A673 (cell line): ENCODE measurements at places on chromosomes 11 and 22.

- no peak for DNase-seq
These were observed 8.4 kb downstream of the CWC15 start for GRCh38 chr11:94964934-94965333.

GRCh38 chr22:22388494-22388893 is 120.0 kb downstream of the ZNF280B start:
- DNase-seq: no peak

GRCh38 chr11:118415062-118415738 is 13.8 kb downstream of the ATP5MG start:
- no peak for DNase-seq

DNA sequence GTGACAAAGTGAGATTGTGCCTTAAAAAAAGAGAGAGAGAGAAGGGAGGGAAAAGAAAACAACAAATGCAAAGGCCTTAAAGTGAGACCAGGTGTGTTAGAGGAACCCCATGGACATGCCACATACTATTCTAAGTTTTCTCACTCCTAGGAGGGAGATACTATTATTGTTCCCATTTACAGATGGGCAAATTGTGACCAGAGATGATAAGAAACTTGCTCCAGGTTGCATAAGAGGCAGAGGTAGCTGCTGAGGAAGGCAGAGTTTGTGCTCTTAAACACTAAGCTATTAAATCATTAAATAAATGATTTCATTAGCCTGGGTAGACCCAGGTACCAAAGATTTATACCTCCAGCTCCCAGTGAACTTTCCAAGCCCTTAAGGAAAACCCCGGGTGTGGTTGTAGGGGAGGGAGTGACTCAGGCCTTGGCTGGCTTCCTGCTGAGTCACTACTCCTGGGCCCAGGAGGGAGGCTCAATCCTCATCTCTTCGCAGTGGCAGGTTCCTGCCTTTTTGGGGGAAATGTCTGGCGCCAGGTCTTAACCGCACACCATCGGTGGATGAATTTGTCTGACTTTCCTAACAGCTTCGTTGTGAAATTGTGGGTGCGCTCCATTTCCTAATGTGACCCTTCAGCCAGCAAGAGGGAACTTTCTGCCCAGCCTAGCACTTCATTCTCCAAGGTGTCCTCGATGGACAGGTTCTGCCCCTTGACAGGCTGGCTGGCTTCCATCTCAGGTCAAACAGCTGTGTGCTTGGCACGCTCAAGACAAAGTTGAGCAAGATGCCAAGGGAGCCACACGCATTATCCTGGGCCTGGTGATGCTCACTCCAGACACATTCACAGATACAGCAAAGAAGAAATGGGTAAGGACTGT is 33.4 kb upstream of the PTPRJ start:
- peak; percentile 82 for DNase-seq

DNA sequence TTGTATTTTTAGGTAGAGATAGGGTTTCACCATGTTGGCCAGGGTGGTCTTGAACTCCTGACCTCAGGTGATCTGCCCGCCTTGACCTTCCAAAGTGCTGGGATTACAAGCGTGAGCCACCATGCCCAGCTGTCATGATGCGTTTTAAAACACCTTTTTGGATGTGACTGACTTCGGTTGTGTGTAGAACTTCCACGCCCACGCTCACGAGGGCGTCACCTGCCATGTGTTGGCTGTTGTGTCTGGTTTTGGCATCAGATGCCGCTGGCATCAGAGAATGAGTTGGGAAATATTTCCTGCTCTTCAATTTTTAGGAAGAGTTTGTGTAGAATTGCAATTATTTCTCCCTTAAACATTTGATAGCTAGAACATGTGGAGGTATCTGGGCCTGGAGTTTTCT is 109.1 kb downstream of the KCNQ1 start:
- DNase-seq: no peak

GRCh38 chr11:45079943-45080719 is 66.3 kb upstream of the PRDM11 start:
- DNase-seq: no peak

DNA sequence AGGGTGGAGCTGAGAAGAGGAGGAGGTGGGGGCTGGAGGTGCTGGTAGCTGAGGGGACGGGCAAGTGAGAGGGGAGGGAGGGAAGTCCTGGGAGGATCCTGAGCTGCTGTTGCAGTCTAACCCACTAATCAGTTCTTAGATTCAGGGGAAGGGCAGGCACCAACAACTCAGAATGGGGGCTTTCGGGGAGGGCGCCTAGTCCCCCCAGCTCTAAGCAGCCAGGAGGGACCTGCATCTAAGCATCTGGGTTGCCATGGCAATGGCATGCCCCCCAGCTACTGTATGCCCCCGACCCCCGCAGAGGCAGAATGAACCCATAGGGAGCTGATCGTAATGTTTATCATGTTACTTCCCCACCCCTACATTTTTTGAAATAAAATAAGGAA is 24.4 kb downstream of the FADS3 start:
- DNase-seq: no peak

DNA sequence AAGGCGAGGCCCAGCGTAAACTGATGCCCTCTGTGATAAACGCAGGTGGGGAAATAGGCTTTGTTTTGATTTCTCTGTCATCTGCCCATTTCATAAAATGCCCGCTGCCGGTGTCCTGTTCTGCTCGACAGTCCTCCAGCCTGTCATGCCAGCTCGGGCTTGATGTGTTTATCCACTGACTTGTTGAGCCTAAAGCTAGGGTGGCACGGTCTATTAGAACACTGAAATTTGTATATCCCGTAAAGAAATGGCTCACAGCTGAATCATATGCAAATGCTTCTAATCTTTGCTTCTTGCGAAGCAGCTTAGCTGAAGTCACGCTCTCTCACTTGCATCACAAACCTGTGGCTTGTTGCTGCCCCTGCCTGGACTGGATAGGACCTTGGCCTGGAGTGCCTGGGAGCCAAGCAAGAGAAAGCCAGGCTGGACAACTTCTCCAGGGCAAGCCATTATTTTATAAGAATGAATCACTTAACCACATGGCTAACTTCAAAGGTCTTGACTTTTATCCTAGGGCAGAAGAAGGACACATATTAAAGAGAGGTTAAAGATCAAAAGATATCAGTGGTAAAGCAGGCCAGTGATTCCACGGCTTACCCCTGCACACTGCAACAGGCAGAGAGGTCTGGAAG is 33.1 kb downstream of the EHF start:
- peak; percentile 50 for DNase-seq

- no peak for DNase-seq
These were observed 14.6 kb upstream of the SESN3 start for GRCh38 chr11:95245581-95245980.

DNA sequence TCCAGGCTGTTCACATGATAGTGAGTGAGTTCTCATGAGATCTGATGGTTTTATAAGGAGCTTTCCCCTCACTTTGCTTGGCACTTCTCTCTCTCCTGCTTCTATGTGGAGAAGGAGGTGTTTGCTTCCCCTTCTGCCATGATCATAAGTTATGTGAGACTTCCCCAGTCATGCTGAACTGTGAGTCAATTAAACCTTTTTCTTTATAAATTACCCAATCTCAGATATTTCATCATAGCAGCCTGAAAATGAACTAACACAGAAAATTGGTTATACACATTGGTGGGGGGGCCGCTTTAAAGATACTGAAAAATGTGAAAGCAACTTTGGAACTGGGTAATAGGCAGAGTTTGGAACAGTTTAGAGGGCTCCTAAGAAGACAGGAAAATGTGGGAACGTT is 741.1 kb upstream of the LUZP2 start:
- no peak for DNase-seq

DNA sequence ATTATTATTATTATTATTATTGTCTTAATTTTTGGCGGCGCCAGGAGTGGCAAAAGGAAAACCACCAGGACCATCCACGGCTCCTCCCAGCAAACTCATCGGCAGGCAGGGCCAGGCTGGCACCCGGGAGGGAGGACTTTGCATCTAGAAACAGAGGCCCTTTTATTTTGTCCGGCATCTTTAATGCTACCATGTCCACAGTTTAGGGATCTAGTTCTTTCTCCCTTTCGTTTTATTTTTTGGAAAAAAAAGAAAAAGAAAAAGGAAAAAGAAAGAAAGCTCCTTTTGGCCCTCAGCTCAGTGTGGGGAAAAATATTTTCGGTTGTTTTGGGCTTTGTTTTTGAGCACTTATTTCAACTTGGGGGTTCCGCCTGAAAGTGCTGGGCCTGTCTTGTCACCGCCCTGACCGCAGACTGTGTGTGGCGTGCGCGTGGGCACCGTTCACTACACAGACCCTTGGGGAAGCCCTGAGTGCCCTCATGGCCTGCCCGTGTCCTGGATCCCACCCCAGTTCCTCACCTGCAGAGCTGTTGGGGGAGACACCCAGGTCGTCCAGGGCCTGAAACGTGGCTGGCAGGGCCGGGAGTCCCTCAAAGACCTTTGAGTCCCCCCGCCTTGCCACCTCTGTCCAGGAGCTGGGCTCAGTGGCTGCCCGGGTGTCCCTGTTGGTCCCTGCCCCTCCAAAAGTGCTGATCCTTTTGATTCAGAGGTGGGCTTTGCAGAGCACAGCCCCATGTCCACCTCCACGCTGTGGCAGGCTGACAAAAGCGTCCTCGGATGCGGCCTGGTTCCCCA is 69.1 kb upstream of the PPARA start:
- DNase-seq: peak; percentile 46

DNA sequence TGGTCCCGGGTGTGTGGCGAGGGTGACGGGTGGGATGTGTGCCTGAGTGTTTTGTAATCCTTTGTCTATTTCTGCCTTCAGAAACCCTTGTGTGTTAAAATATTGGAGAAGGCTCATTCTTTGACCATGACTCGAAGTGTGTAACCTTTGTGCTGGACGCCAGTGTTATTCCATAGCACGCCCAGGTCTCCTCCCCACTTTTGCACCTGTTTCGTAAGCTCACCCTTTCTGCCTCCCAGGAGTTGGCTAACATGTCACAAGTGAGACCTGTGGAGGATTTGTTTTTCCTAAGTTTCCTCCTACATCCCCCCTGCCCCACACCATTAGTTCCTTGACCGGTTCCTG is 382 bp downstream of the C11orf54 start:
- DNase-seq: no peak

- no peak for DNase-seq
These were observed 233.8 kb upstream of the UBASH3B start for GRCh38 chr11:122421702-122422101.

- DNase-seq: peak; percentile 9
These were observed 109.2 kb downstream of the FAM76B start for GRCh38 chr11:95680169-95680929.

GRCh38 chr22:19766511-19767426 is 6.2 kb downstream of the TBX1 start:
- peak; percentile 55 for DNase-seq

DNA sequence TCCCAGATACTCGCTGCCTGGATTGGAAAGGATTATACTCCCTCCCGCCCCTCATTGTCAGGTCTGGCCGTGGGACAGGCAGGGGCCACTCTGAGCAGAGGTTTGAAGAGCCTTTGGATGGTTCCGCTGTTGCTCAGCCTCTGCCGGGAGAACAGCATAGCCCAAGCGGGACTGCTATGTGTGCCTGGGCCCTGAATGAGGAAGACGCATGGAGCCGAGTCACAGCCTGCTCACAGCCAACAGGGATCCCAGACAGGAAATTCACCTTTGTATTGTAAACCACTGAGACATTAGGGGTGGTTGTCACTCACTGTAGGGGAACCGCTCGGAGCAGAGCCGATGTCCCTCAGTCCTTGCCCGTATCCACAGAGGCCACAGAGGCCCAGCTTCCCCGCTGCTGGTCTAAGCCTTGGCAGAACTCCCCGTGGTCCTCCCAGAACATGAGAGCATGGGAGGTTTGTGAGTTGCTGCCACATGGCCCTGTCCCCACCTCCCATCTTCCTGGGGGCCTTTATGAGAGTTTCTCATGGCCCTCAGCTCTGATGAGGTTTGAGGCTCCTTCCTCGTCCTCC is 10.7 kb upstream of the FAM118A start:
- DNase-seq: no peak

GRCh38 chr22:37258753-37259401 is 14.8 kb upstream of the RAC2 start:
- DNase-seq: peak; percentile 42

DNA sequence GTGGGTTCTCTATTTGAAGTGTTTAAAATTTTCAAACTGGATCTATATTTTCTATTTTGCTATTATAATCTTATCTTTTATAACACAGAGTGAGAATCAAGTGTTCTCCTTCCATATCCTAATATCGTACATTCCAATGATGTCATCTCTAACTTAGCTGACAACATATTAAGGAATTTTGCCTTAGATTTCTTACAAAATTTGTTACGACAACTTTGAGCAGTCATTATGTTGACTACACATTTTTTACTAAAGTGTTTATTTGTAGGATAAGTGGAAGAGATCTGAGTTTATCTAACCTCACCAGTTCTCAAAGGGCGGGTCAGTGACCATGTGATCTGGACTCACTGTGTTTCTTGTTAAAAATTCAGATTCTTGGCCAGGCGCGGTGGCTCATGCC is 12.7 kb downstream of the BTG4 start:
- DNase-seq: no peak

- no peak for DNase-seq
These were observed 34.2 kb upstream of the PRR5 start for GRCh38 chr22:44667829-44668189.

DNA sequence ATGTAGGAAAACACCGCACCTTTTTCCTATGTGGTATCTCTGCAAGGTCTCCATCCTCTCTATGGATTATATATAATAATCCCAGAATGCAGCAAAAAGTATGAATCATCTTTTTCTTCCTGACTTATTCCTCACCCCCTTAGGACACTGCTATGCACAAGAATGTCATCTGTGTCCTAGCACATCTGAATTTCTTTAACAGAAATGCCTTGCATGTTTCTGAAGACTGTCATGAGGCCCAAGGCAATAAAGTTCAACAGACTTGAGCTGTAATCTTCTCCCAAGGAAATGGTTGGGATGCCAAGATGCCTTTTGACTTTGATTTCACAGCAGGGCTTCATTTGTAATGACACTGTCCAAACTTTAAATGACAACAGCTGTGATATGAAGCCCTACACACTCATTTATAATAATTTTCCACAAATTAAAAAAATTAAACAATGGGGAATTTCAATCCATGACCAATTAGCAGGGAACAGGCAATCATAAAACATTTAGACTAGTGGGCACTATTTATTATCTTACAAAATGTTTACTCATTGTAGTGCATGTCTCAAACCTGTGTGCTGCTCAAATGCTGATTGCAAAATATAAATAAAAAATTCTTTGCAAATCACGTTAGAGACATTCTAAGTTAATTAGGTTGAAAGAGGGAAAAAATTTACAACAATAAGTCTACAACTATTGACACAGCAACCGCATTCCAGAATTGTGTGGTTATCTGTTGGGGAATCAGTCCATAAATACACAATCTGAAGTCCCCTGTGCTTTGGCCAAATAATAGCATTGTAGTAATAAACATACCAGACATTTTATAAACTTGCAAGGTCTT is 242.3 kb downstream of the SWAP70 start:
- DNase-seq: peak; percentile 95

- no peak for DNase-seq
These were observed 8.0 kb upstream of the DSCAML1 start for GRCh38 chr11:117805045-117805444.

DNA sequence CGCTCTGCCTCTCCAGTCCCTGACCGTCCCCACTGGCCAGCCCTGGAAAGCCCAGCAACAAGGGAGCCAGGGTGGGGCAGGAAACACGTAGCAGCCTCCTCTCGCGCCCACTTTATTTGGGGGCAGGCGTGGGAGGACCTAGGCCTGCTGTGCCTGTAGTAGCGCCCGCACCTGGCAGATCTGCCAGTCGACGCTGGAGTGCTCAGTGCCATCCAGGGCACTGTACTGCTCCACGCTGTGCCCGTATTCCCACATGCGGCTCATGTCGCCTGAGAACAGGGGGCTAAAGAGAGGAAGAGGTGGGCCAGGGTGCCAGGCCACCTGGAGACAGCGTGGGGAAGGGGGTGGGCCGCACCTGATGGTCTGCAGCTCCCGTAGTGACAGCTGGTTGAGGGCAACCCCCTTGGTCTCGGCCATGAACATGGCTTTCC is 17.0 kb upstream of the DRICH1 start:
- no peak for DNase-seq

GRCh38 chr22:26606611-26607010 is 11.2 kb downstream of the CRYBB1 start:
- DNase-seq: no peak
